ENCODE measurements at places on chromosomes 5 and 9.

GRCh38 chr5:150448952-150449516, 505 bp downstream of the RPS14 start:
- no peak for DNase-seq

- no peak for DNase-seq
Measured at GRCh38 chr9:71683598-71684235, 84.6 kb downstream of the CEMIP2 start.

GRCh38 chr5:8848997-8849594, 696.8 kb downstream of the SEMA5A start:
- DNase-seq: no peak

DNA sequence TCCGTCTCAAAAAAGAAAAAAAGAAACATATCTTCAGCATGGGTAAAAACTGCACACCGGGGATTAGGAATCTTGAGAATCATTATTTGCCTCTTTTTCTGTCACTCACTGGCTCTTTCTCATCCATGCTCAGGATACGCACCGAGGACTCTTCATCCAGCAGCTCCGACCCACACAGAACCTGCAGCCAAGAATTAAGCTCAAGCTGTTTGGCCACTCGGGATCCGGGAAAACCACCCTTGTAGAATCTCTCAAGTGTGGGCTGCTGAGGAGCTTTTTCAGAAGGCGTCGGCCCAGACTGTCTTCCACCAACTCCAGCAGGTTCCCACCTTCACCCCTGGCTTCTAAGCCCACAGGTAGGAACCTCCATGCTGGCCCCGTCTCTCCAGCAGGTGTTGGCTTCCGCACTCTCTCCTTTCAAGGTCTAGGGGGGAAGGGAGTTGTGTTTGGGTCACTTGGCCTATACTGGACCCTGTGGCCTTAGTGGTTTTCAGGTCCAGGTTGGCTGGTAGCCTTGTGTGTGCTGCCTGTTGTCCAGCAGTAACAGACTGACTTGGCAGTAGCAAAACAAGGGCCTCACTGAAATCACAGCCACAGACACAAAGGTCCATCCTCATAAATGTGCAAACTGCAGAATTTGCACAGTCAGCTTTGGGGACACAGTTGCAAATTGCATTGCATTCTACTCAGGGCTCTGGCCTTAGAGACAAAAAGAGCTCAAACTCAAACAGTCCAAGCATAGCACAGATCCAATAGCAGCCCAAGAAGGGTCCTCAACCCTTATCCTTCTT, 44.5 kb upstream of the CTSL start:
- no peak for DNase-seq

- no peak for DNase-seq
Measured at GRCh38 chr9:11352612-11353011, 739.8 kb upstream of the PTPRD start.

DNA sequence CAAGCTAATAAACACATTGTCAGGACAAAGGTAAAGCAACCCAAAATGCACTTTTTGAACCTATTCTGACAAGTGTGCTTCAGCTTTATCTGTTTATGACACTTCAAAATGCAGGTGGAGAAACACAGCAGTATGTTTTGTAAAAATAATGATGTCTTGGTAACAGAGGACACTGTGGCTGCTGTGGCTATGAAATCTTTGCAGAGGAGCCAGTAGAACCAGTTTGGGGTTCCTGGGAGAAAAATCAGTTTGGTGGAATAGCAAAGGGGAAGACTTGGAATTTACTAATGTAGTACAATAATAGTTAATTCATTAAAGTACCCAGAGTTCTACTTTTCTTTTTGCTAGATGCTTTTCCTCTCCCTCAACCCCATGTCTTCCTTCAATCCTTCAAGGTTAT, 40.6 kb downstream of the SIL1 start:
- no peak for DNase-seq

- no peak for DNase-seq
Measured at GRCh38 chr9:70988551-70988950, 132.9 kb downstream of the TRPM3 start.

GRCh38 chr9:108861464-108861863, 602 bp upstream of the ACTL7A start:
- DNase-seq: no peak

GRCh38 chr5:178467205-178467567, 123.0 kb downstream of the COL23A1 start:
- no peak for DNase-seq

- no peak for DNase-seq
Measured at GRCh38 chr5:114903767-114904166, 265.9 kb downstream of the TRIM36 start.

DNA sequence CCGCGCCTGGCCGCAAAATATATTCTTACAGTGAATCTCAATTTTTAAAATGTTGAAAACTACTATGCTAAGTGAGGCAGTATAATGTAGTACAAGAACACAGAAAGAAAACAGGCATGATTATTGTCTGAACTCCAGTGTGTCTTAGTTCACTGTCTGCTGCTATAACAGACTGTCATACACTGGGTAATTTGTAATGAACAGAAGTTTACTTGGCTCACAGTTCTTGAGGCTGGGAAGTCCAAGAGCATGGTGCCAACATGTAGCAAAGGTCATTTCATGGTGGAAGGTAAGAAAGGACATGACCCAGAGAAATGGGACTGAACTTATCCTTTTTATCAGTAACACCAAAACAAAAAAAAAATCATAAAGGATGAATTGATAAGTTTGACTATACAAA, 19.9 kb upstream of the TEX10 start:
- DNase-seq: no peak

- no peak for DNase-seq
Measured at GRCh38 chr5:170848033-170848432, 13.8 kb upstream of the RANBP17 start.

- DNase-seq: no peak
Measured at GRCh38 chr5:108930107-108930506, 182.4 kb downstream of the FER start.

DNA sequence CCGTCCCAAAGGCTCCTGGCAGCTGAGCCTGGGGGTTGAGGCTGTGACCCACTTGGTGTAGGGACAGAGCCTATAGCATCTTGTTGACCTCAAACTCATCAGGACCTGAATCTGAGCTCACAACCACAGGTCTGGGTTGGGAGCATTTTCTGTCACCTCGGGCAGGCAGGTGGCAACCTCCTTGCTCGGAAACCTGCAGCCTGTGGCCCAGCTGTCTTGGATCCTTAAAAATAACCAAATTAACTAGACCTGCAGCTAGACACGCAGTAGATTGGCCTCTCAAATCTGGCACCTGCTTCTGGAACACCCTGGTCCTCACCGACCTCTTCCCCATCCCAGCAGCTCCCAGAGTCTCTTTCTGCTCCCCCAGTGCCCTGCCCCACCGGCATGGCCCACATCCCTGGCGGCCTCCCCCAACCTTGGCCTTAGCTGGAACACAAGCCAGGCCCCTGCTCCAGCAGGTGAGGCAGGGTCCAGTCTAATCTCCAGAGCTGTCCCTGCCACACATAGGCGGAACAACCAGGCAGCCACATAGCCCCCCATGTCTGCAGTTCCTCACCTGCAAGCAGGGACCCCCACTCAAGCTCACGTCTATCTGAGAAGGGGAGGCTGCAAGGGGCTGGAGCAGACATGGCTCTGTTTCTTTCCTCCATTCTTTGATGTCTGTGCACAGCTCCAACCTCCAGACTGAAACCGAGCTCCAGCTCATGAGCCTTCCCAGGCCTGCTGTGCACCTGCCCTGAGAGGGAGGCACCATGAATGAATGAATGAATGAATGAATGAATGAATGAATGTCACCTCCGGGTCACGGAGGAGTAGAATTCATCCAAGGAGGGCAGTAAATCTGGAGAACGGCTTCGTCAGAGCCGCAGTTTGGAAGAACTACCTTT, 28.3 kb downstream of the PAEP start:
- no peak for DNase-seq

GRCh38 chr5:77776554-77777206, 541 bp upstream of the TBCA start:
- no peak for DNase-seq
